ENCODE measurements at places on chromosomes 2 and 18. TPM values are rescaled to one million over a fixed set of nuclear protein-coding genes. Genes with fewer than 3 reads are reported as not detected.

Gene B3GNT7
- 87.5 TPM for total RNA-seq

Gene PRKAG3
- not detected for total RNA-seq

Gene TUBA4B
- not detected for total RNA-seq

Gene LIPG
- 0.48 TPM for total RNA-seq

Gene GATA6
- 1.0 TPM for total RNA-seq

Gene STARD6
- not detected for total RNA-seq

Gene C2orf15
- total RNA-seq: 2.6 TPM

DNA sequence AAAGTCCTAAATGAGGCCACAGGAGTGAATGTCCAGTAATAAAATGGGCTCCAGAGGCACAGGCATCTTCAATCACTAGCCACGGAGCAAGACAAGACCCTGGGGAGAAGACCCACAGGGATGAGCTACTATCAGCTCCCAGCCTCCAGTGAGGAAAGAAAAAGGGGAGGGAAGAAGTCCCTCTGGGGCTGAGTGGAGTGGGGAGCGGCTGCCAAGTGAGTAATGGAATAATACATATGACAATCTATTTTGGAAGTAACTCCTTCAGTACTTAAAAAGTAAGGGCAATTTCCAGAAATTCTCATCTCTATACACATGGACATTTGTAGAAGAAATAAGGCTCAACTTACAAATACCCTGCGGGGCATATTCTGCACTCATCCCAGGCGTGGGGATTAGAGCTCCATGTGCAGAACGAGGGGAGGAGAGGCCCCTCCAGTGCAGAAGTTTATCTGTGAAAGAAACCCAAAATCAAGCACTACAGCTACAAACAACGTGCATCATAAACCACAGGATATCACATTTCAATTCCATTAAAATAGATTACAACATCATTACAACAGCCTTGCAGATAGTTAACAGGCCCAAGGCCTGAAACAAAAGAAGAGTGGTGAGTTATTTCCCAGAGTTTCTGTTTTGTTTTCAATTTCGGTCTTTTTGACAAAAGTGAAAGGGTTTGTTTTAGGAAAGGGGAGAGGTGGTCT is 84.9 kb downstream of the BCL11A start:
- DNase-seq: no peak

DNA sequence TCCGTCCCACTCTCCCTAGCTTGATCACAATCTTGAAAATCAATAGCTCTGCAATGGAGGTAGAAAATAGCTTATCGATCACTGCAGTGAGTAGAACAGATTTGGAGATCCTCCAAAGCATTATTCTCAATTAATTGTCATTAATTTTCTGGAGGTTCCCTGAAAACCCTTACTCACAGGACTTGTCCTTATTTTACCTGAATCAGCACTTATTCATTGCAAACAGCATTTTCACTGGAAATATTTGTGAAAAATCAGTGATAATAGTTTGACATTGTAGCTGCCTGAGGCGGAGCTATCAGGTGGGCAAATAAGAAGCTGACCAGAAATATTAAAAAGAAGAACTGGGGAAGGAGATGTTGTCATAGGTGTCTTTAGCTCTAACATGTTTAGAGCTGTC is 294.6 kb upstream of the ZSWIM2 start:
- DNase-seq: no peak

DNA sequence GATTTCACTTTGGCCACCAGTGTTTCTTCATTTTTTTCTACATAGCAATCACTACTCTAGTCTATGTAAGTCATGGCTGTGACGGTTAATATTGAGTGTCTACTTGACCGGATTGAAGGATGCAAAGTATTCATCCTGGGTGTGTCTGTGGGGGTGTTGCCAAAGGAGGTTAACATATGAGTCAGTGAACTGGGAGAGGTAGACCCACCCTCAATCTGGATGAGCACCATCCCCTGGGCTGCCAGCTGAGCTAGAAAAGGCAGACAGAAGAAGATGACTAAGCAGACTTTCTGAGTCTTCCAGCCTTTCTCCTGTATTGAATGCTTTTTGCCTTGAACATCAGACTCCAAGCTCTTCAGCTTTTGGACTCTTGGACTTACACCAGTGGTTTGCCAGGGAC is 265.0 kb upstream of the SLC8A1 start:
- no peak for DNase-seq

DNA sequence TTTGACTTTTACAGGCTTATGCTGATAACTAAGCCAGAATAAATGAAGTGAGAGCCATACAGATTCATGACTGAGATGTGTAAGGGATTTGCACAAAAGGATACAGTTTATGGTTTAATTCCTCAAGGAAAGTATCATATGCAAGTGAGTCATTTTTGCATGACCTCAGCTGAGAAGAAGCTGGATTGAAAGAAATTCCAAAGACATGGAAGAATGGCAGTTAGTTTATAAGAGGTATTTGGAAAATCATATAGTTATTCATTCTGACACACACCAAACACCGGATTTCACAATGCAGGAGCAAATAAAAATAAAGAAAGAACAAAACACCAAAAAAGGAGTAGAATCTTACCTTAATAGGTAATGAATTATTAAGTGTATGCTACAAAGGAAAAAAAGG is 83.2 kb upstream of the RND3 start:
- DNase-seq: no peak

DNA sequence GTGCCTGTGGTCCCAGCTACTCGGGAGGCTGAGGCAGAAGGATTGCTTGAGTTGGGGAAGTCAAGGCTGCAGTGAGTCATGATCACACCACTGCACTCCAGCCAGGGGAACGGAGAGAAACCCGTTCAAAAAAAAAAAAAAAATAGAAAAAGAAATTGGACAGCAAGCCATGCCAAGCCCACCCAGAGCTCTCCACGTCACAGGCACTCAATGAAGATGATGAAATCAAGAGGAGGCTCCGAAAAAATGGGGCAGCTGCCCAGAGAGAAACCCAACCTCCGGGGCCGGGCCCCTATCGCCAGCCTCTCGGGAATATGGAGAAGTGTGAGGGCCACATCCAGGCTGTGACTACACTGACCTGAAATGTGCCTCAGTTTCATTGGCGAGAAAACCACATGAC is 40.0 kb downstream of the BIN1 start:
- no peak for DNase-seq

DNA sequence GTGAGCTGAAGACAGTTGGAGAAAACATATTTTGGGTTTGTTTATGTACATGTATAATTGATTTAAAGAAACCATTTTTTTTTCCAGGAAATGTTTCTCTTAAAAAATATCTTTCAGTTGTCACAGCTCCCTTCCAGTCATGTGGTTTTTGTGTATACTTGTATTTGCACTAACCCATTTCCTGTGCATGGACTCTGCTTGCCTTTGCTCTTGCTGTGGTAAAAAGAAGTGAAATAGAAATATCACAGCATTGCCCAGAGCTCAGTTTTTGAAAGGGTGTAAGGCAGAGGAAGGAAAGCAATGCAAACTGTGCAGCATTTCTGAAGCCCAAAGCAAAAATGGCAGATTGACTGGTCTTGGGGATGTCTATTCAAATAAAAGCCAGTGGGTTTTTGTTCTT is 10.4 kb upstream of the DOCK10 start:
- DNase-seq: peak; percentile 72

- DNase-seq: no peak
Observed at GRCh38 chr18:22257022-22257543, 87.7 kb downstream of the GATA6 start.

GRCh38 chr2:237686659-237687136 is 59.3 kb downstream of the LRRFIP1 start:
- no peak for DNase-seq

- DNase-seq: no peak
Observed at GRCh38 chr2:68391869-68392268, 26.8 kb downstream of the PLEK start.

DNA sequence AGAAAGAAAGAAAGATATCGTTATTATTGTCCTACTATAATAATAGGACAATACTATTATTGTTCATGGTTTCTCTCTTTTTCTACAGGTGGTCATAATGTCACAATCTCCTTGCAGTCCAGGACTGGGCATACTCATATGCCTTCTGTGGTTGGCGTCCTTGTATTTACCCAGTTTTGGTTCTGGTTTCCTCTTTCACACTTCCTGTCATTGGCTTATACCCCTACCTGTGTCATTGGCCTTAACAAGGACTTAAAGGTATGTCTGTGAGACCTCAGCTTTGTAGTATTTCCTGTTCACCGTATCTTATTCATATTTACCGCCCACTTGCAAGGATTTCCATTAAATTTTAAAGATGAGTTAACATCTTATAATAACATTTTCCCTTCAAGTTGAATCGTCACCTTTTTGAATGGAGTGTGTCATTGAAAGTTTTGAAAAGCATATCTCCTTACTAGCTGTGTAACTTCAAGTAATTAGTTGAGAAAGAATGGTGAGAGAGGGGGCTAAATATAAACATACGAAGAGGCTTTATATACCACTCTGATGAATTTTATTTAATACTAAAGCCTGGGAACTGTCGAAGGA is 36.5 kb upstream of the HTR2B start:
- DNase-seq: no peak

DNA sequence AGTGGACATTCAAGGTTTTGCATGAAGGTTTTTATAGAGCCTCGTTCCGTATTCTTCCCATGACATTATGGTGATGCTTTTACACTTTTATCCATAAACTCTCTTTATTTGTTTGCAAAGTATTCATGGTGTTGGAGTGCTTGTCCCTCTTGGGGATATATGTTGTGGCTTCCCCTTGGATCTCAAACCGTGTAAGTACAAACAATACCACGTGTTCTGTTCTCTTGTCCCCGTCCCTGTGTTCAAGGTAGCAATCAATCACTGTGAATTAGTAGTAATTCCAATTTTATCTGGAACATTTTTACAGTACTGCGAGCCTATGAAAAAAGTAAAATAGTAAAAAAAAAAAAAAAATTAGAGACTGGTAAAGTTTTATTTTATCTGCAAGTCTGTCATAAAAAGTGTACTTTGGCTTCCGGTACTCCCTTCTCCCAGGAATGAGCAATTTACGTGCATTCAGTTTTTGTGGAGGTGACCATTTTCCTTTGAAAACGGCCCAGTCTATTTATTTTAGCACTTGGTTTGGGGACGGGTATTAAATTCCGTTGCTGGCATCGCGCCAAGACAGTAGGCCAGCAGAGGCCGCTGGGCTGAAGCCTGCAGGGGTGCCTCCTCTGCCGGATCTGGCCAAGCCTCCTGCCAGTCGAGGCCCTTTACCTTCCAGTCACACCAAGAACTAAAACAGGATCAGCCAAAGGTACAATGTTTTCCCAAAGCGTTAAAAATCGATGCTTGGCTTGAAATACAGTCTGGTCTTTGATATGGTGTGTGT is 175.7 kb downstream of the SOCS6 start:
- DNase-seq: peak; percentile 53

DNA sequence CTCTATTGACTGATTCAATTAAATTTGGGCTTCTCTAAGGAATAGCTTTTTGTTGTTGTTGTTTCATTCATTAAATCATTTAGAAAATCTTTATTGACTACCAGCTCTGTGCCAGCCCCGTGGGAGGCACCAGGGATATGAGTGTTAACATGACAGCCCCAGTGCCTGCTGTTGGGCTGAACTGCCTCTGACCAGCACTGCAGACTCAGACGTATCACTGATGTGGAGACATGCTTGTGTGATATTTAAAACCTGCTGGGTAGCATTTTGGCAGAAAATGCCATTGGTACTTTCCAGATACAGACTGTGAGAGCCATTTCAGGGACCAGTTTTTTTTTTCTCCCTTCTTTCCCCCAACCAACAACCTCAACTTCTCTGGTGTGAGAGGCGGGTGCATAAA is 38.6 kb upstream of the KCNF1 start:
- DNase-seq: no peak

GRCh38 chr2:101985101-101985792 is 6.5 kb upstream of the IL1R2 start:
- DNase-seq: no peak

DNA sequence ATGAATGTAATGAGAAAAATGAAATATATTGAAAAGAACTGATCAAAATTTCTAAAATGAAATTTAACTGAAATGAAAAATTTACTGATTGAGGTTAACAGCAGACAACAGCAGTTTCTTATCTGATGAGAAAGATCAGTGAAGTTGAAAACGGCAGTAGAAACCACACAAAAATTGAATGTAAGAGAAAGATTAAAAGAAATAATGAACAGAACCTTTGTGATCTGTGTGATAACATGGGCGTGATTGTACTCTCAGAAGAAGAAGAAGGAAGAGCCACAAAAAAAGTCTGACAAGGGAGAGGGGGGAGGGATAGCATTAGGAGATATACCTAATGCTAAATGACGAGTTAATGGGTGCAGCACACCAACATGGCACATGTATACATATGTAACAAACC is 45.2 kb downstream of the FAM117B start:
- peak; percentile 30 for DNase-seq

GRCh38 chr2:33158482-33159003 is 211.8 kb downstream of the LTBP1 start:
- no peak for DNase-seq

DNA sequence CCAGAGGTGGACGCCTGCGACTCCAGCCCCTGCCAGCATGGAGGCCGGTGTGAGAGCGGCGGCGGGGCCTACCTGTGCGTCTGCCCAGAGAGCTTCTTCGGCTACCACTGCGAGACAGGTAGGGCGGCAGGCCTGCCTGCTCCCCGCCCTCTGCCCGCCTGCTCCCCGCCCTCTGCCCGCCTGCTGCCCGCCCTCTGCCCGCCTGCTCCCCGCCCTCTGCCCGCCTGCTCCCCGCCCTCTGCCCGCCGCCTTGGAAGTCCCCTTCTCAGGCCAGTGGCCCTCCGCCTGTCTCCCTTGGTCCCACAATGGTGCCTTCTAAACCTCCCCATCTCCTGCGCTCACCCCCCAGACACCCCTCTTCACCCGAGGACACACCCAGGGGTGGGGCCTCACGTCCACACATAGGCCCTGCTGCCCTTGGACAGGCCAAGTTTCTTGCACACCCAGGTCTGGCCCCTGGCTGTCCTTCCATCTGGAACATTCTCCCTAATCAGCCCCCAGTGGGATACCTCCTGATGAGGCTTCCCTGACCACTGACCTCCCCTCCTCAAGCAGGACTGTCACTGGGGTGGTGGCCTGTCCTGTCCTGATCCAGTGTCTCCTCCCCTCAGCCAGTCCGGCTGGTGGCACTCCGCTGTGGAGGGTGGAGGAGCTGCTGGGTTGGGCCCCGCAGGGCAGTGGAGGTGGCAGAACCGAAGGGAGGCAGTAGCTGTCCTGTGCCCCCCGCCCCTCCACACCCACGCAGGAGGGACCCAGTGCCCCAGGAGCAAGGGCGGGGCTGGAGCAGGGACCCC is 37.9 kb downstream of the MTERF4 start:
- DNase-seq: no peak

DNA sequence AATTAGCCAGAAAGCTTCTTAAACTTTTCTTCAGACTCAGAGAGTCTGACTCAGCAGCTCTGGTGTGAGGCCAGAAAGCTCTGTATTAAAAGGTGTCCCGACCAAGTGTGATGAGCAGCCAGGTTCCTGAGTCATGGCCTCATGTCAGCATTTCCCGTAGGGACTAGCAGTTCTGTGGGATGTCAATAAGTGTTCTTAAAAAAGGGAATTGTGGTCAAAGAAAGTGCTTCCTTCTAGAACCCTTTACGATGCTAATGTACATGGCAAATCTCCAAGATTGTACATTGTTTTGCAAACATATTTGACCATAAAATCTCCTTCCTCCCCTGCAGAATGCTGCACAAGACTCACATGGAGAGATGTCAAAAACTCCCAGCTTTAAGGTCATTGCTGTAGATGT is 80.1 kb downstream of the PLA2R1 start:
- no peak for DNase-seq

GRCh38 chr2:67083951-67084350 is 313.2 kb upstream of the ETAA1 start:
- no peak for DNase-seq

- no peak for DNase-seq
Observed at GRCh38 chr2:40259900-40260299, 192.0 kb downstream of the SLC8A1 start.
